ENCODE measurements at places on chromosomes 16 and 17.

DNA sequence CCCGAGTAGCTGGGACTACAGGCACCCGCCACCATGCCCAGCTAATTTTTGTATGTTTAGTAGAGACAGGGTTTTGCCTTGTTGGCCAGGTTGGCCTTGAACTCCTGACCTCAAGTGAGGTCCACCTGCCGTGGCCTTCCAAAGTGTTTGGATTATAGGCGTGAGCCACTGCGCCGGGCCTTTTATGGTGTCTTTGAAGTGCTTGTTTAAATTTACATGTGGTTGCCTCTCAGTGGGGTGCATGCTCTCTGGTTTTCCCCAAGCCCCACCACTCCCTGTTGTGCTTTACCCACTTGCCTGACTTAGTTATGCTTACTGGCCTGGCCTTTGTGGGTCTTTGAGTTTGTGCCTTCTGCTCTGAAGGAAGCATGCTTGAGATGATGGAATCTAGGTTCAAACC is 132.0 kb downstream of the PRKCB start:
- DNase-seq = no peak

- DNase-seq = no peak
Observed at GRCh38 chr17:33506889-33507650, 214.0 kb upstream of the ASIC2 start.

GRCh38 chr17:45759761-45760160 is 24.4 kb upstream of the CRHR1 start:
- DNase-seq = no peak

GRCh38 chr17:29836643-29837042 is 93.4 kb downstream of the SSH2 start:
- DNase-seq = no peak

DNA sequence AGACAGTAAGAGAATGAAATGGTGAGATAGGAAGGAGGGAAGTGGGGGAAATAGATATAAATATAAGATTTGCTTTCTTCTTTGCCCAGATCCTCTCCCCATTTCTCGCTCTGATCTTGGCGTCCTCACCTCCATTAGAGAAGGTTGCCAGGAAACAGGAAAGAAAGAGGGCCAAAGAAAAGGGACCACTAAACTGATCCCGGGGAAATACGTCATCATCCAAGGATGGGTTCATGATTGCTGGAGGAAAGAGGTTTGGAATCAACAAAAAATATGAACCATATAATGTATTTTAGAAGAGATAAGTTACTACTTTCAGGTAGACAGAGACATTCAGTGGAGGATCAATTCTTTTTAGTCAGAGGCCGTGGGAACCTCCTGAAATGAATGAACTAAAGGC is 536.0 kb downstream of the HAPSTR1 start:
- no peak for DNase-seq

GRCh38 chr17:43169561-43170139 is 1.4 kb upstream of the NBR1 start:
- no peak for DNase-seq

GRCh38 chr17:49457564-49458535 is 37.2 kb upstream of the NGFR start:
- DNase-seq = no peak

GRCh38 chr16:87809150-87809902 is 43.5 kb upstream of the KLHDC4 start:
- no peak for DNase-seq

DNA sequence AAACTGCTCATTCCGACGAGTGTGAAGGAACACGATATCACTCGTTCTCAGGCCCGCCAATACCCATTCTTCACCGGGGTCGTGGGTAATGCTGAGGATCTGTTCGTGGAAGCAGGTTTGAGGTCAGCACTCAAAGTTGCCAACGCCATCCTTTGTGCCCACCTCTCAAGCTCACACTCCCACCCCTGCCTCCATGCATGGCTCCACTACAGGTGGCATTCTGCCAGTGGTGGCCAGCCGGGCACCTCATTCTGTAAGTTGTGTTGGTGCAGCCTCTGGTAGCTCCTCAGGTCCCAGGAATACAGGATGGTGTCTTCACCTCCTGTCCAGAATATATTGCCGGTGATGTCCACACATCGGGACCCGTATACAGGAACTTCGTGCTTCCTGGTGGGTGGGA is 10.7 kb downstream of the TLE7 start:
- DNase-seq = no peak

DNA sequence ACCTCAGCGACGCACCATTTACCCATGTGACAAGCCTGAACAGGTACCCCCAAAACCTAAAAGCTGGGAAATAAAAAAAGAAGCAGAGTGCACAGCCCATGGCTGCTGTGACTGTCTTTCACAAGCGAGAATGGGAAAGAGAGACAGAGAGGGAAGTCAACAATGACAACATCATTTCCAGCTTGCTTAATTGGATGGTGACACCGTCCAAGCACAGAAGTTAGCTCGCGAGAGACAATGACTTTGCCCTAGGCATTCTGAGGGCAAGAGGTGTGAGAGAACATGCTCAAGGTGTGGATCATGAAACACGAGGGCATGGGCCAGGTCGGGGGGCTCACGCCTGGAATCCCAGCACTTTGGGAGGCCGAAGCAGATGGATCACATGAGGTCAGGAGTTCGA is 19.3 kb upstream of the NSMCE1 start:
- DNase-seq = no peak

DNA sequence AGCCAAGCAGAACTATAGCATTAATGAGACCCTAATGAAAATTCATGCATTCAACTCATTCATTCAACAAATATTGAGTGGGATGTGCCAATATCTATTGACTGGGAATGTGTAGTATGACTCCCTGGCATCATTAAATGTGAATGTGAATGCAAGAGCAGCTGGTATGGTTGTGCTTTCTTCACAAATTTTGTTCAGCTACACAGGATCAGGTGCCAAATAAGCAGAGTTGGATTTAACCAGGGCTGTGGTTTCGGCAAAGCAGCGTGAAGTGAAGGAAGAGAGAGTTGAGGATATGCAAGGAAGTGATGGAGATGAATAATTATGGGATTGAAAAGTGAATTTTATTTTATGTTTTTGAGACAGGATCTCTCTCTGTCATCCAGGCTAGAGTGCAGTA is 87.1 kb upstream of the HNF1B start:
- DNase-seq = no peak

- no peak for DNase-seq
Observed at GRCh38 chr16:82481455-82481854, 145.3 kb upstream of the CDH13 start.

DNA sequence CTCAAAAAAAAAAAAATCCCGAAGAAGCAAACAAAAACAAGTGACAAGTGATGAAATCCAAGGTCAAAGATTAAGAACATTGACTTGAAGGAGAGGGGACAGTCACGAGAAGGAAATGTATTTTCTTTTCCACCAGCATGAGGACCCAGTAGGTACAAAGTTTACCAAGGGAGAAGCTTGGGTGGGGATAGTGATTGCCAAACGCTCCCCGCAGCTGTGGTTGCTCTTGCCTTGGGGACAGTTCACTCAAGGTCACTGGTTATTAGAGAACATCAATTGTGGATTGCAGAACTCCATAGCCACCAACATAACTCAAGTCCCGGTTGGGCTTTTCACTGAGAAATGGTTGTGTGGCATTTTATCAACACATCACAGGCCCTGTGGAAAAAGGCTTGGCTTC is 27.0 kb downstream of the RSL1D1 start:
- no peak for DNase-seq

Measured in NCI-H2081 treated with DMSO at 0.1 percent for 48 hours (cell line).